ENCODE measurements at places on chromosomes 7 and 10.

DNA sequence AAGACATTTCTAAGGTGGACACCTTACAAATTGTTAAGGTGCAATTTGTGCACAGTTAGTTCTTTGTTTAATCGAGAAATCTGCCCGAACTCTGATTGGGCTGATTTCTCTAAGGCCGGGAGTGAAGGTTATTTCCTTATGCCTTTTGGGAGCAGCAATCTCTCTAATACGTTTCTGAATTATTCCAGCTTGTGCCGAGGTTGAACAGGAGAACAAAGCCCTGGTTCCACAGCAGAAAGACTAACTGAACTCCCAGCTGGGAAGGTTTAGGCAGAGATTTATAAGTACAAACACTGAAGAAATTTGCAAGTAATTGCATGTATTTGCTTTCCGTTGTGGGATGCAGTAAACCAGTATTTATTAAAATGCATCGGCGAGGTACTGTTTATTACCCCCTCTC, 116.8 kb downstream of the GLI3 start:
- DNase-seq: no peak

DNA sequence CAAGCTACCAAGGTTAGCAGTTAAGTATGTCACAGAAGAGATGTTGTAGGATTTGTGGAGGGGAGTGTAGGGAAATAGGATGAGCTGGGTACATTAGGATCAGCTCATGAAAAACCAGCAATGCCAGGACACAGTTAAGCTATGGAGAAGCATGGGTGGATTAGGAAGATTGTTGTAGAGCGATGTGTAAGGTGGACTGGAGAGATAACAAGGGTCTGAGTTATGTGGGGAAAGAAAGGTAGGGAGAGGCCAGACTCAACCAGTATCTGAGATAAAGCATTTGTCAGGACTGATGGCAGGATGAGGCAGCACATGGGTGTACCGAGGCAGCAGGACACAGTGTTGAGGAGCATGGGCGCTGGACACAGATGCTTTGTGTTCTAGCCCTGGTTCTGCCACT, 85.4 kb upstream of the PRR15 start:
- DNase-seq: no peak

DNA sequence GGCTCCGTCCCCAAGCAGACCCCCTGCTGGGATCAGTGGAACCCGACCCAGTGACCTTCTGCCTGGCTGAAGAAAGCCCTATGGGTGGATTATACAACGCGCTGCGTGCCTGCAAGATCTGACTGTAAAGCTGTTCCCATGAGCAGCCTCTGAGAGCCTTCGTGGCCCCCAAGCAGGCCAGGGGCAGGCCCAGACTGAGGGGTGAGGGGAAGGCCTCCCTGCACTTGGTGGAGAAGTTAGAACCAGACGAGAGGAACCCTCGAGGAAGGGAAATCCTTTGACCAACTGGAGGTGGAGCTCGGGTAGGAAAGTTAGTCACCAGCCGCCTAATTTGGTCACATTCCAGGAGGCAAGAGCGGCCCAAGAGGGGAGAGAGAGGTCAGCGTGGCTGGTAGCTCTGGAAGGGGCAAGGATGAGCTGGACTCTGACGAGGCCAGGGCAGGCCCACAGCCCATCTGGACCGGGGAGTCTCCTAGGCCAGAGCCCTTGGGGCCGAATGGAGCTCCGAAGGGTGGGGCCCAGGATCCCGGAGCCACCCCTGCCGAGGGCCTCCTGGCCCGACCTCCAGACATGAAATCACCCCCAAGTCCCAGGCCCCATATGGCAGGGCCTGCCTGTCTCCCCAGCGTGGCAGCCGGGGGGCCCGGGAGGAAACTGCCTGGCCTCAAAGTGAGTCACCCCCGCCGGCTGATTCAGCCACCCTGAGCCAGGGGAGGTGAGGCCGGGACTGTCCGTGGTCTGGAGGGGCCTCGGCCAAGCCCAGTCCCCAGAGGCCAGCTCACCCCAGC, 23.3 kb upstream of the PDGFA start:
- peak; percentile 57 for DNase-seq

DNA sequence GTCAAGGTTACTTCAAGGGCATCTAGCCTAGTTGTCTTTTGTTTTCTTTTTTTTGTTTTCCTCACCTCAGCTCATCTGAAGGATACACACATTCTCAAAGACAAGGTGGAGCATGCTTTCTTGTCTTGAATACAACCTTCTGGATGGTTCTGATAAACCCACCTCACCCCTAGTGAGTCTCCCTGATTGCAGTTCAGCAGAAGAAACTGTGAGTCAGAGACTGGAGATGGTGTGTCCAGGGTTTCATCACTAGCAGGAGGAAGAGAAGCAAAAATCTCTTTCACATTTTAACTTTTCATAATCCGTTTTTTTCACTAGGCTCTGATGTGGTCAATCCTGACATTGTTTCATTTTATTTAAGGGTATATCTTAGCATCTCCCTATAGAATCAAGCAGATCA, 143.0 kb upstream of the NRBF2 start:
- no peak for DNase-seq

GRCh38 chr7:154916856-154917807, 85.8 kb downstream of the PAXIP1 start:
- DNase-seq: no peak

- no peak for DNase-seq
Observed at GRCh38 chr10:33005322-33006301, 47.6 kb upstream of the ITGB1 start.

- DNase-seq: no peak
Observed at GRCh38 chr7:124570558-124570957, 195.0 kb downstream of the GPR37 start.

- peak; percentile 84 for DNase-seq
Observed at GRCh38 chr7:140673063-140673773, 473 bp downstream of the ADCK2 start.

GRCh38 chr10:61332581-61332980, 120.6 kb downstream of the TMEM26 start:
- DNase-seq: no peak

GRCh38 chr7:123643495-123644441, 11.9 kb upstream of the LMOD2 start:
- no peak for DNase-seq

DNA sequence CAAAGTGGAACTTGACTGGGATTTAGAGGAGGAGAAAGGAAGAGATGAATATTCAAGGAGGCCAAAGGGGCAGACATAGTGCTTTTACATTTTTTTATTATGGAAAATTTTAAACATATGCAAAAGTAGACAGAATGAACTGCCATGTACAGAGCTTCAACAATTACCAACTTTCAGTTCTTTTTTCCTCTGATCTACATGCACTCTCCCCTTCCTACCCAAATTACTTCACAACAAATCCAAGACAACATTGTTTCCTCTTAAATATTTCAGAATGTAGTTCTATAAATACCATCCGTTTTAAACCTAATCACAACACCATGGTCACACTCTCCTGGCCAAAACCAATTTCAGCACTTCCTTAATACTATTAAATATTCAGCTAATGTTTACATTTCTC, 83.5 kb upstream of the FZD1 start:
- no peak for DNase-seq

DNA sequence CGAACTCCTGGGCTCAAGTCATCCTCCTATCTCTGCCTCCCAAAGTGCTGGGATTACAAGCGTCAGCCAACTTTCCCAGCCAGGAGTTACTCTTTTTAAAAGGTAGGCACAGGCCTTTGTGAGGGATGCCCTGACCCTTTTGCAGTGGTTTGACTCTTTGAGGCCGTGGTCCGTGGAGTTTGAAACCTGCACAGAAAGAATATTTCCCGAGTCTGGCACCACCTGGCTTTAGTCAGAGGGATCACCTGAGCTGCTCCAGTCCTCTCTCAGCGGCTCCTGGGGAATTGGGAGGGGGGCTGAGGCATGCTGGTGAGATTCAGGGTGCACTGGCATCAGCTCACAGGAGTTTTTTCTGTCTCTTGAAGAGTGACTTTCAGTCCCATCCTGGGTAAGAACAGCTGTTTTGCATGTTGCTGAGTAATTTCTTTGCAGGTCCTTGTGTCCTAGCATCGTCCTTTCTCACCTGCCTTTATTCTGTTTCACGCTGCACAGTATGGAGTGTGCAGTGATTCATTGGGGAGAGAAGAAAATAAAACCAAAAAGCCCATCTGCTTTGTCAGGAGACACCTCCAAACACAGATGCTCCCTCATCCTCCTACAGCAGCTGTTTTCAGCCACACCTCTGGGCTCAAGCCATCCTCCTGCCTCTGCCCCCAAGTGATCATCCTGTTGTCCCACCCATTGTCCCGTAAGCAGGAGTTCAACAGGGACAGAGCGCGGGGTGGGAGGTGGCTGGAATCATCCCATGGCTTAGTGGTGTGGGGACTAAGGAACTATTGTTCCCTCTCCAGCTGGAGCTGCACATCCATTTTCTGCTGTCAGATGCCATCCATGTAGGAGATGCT, 284.7 kb downstream of the CAMK1D start:
- no peak for DNase-seq

DNA sequence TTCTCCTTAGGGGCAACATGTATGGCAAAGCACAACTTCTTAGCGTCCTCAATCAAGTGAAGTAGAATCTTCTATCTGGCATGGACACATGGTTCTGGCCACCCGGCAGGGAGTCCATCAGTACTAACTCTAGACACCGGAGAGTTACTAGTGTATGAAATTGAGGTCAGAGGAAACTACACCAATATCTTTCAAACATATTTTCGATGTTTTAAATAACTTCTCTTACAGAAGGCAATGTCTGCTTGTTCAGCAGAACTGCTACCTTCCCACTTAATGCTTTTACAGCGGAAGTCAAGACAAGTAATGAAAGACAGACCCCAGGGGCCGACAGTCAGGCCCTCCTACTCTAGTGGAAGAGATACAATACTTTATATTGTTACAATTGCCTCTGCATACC, 89.9 kb downstream of the RNF216 start:
- no peak for DNase-seq

DNA sequence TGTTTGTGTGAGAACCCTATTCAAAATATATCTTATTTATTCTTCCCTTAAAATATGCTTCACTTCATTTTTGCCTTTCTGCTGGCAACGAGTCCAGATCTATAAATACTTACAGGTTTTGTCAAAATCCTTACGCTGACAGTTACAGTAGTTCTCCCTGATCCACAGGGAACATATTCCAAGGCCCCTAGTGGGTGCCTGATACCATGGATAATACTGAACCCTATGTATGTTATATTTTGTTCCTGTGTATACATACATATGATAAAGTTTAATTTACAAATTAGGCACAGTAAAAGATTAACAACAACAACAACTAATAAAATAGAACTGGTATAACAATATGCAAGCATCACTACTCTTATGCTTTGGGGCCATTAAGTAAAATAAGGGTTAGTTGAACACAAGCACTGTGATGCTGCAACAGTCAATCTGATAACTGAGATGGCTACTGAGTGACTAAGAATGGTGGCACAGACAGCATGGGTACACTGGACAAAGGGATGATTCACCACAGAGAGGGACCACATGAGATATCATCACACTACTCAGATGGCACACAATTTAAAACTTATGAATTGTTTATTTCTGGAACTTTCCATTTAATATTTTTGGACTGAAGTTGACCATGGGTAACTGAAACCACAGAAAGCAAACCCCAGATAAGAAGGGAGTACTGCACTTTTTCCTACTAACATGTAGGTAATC, 29.4 kb upstream of the PCGF5 start:
- no peak for DNase-seq

GRCh38 chr10:3357737-3358136, 185.2 kb upstream of the PITRM1 start:
- no peak for DNase-seq

DNA sequence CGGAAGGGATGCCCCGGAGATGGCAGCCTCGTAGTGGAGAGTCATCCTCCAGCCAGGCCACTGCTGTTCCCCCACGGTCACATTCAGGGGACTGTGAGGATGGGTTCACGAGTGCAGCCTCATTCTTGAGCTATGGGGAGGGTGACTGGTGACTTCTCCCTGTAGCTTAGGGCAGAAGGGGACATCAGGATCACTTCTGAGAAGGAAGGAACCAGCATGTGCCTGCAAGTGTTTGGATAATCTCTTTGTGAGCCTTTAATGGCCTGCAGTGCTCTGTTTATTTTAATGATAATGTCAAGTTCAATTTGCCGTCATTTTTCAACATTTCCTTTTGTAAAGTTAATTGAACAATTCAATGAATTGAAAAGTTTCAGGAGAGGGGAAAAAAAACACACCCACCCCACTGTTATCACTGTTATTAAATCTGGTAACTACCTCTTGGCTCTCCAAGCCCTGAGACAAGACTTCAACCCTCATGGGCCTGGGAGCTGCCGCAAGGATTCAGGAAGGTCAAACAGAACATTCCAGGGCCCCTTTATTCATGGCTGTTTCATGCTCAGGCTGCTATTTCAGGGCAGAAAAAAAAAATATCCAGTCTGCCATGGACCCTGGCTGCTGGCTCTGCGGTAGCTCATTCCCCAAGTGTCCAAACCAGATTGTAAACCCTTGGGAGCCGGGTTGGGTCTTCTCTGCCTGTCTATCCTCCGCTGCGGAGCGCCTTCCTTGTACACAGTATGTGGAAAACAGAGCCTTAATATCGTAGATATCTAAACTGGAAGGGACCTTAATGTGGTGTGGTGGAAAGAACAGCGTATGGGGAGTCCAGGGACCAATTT, 100.4 kb downstream of the CDH23 start:
- no peak for DNase-seq

DNA sequence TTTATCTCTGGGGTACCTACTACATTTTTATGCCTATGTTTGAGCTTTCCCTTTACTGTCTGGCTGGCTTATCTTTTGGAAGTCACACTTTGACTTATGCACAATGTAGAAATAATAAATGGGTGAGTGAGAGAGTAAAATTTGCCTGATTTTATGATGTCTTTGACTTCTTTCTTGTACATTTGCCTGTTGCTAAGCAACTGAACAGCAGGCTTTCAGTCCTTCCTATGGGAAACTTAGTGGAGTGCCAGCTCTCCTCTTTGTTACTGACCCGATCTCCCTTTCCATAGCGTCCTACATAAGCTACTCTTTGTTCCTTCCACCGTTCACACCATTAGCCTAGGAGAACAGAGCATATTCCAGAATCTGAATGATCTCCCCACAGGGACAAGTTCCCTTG, 4.2 kb downstream of the TAS2R60 start:
- no peak for DNase-seq

DNA sequence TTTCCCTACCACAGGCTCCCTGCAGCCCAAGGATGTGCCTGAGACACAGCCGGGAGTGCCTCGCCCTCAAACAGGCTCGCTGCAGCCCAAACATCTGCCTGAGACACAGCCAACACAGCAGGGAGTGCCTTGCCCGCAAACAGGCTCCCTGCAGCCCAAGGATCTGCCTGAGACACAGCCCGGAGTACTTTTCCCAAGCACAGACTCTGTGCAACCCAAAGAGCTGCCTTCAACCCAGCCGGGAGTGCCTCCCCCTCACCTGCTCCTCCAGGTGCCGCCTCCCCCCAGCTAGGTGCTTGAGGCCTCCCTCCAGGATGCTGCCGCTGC, 42.9 kb downstream of the ANTXRL start:
- DNase-seq: no peak

DNA sequence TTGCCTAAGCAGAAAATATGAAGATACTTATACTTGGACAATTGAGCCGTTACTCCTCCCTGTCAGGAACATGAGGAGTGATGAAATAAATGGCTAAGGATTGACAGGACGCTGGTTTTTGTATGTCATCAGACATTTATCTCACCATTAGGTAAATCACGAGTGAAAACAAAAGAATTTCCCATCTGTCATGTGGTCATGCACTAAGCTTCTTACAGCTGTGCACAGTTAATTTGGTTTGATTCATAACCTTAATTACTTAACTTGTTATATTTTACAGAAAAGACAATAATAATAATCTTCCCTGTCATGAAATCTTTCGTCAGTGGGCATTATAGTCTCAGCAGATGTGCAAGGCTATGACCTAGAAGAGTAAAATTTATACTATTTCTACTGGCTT, 266.5 kb downstream of the HGF start:
- DNase-seq: no peak

All from stimulated activated effector memory CD8-positive, alpha-beta T cell treated with anti-CD3 and anti-CD28 coated beads, Interleukin-12 subunit alpha, Interleukin-12 subunit beta, amount 100 ng/mL, for 72 hours (primary cell).